ENCODE measurements at places on chromosomes 7 and 10. TPM values are rescaled to one million over a fixed set of nuclear protein-coding genes. Genes with fewer than 3 reads are reported as not detected.
A peak's percentile ranks its signal among the peaks of the same experiment; 100 is the strongest.

The CTNNA3 gene
- 1.9 TPM for total RNA-seq

The FAM221A gene
- total RNA-seq = 5.6 TPM

The PHKG1 gene
- total RNA-seq = 0.75 TPM

The GRM8 gene
- not detected for total RNA-seq

The TDRD1 gene
- not detected for total RNA-seq

The CNPY1 gene
- not detected for total RNA-seq

The AASS gene
- total RNA-seq = 1.3 TPM

The FAM3C gene
- total RNA-seq = 37.9 TPM

The METTL27 gene
- 0.35 TPM for total RNA-seq

The PTPRZ1 gene
- total RNA-seq = not detected

The ZC3HAV1L gene
- 8.7 TPM for total RNA-seq

DNA sequence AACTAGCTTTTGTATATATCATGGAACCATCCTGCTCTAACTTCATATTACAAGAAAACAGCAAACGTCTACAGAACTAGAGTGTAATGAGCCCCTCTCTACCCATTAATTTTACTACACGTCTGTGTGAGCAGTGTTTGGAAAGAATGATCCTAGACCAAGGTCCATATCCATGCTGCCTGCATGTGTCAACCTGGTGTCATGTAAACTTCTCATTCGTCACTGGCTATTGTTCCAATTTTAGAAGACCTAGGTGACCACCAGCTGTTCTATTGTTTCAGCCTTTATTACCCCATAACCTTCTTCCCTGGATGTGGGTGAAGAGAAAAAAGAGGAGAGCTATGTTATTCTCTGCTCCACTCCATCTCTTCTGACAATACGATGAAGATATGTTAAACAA is 77.1 kb downstream of the CREM start:
- no peak for DNase-seq

DNA sequence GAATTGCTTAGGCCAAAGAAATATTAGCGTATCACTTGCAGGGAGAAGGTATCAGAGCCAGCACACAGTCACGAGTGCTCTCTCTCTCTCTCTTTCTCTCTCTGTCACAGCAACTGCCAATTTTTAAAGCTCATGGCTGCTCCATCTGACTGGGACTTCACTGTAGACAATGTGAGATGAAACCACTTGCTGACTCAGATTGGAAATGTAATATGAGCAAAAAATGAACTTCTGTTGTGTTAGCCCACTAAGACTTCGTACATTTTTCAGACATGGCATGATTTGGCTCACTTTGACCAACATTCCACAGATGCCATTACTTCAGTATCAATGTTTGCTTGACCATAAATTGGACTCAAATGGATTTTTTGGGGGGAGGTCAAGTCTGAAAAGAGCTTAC is 68.1 kb downstream of the DGKB start:
- DNase-seq = peak; percentile 80

DNA sequence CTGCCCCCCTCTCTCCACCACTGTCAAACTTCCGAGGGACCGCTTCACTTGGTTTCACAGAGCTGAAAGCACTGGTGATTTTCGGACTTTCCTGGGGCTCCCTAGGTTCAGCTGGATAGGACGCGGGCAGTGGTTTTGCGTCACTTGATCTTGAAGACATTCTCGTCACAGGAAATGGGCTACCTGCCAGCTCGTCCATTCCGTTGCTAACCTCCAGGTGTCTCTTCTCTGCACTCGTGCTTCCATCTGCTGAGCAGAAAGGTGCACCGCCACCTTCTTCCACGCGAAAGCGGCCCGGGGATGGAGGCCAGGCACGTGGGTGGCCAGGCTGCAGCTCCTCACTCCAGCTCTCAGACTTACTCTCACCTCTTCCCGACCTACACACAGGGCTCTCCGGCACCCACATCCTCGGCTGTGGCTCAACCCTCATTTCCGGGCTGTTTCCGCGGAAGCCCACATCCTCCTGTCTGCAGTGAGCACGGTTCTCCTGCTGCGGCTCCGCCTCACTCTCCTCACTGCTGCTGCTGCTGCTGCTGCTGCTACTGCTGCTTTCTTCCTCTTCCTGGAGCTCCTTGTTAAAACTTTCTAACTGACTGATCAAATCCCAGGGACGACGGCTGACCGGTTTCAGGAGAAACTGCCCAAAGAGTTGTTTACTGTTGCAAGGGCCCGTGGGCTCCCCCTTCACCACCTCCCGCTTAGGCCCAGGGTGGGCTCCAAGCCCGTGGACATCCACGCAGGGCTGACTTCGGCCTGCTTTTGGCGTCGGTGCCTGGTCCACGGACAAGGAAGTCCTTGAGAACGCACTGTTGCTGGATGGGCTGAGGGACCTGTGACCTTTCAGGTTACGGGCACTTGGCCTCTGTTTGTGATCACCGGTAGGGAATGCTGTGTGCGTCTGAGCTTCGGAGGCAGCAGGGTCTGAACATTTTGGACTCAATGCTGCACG is 32.1 kb downstream of the JCAD start:
- DNase-seq = peak; percentile 4

DNA sequence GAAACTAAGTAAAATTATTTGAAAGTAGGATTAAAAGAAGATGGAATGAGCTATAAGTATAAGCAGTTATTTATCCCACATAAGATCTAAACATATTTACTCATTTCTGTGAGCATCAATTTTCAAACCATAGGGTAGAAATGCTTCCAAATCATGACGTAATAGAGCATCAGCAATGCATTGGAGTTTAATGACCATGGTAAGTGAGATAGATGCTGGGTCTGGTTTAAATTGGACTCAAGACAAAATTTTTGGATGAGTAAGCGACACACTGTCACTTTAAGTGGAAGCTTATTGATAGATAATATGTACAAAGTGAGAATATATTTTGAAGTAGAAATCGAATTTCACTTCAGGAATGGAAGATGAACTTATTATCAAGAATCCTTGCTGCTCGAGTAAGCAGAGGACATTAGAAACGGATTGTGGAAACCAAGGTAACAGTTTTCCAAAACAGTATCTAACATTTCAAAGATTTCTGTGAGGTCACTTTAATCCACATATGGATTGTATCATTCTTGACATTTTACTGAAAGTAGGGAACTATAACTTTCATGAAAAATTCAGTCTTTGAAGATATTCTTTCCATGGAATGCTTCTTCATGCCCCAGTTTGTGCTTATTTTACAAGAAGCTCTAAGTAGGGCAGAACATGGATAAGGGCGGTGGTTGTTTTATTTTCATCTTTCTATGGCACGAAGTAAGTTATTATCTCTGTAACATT is 85.8 kb downstream of the AGMO start:
- DNase-seq = no peak

GRCh38 chr7:149321978-149322541 is 60.1 kb downstream of the ZNF783 start:
- DNase-seq = no peak

- DNase-seq = no peak
Measured at GRCh38 chr7:155071121-155071651, 1.1 kb downstream of the HTR5A start.

DNA sequence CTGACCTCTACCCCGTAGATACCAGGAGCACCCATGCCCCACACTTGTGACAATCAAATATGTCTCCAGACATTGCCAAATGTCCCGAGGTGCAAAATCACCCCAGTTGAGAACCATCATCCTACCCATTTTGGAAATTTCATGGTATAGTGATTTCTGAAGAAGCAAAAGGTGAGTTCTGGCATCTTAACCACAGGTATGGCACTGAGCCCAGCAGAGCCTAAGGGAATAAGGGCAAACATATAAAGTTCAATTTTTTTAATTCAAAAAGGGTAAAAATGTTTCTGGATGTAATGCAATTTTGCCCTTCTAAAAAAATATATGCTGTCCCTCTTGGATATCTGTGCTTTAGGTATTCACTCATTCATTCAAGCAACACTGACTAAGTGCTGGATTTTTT is 30.5 kb upstream of the CPXM2 start:
- no peak for DNase-seq

GRCh38 chr10:33460505-33461294 is 126.2 kb upstream of the NRP1 start:
- peak; percentile 73 for DNase-seq

- no peak for DNase-seq
Measured at GRCh38 chr7:20601121-20601520, 14.3 kb upstream of the ABCB5 start.

DNA sequence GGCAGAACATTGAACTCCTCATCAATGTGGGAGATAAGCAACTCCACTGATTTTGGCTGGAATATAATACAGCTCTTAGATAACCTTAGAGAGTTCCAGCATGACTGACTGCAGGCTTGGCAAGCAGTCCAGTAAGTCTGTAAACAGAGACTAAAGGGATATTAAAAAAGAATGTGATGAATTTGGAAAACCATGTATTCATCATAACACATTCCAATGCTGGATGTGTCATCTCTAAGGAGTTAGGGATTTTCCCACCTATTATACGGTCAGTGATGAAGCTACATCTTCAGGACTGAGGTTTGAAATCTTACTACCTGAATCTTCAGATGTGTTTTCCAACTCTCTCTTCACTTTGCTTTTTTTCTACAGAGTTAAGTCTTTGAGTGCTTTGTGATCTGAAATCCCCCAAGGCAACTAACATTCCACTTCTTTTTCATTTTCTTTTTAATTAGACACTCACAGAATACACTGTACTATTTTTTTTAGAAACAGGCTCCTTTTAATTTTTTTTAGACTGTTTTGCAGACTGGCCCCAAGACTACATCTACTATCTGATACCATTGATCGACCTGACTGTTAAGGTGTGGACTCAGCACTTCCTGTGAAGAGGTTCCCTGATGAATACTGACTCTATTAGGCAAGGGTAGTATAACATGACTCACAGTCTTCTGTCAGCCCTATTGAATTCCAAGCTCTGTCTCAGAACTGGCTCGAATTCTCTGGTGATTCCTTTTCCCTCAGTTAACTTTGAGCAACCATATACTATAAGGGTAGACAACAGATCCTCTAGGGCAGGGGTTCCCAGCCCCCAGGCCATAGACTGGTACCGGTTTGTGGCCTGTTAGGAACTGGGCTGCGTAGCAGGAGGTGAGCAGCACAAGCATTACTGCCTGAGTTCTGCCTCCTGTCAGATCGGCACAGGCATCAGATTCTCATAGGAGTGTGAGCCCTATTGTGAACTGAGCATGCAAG is 678.2 kb downstream of the GRM8 start:
- DNase-seq = peak; percentile 41

- DNase-seq = no peak
Measured at GRCh38 chr7:8490391-8491045, 57.1 kb downstream of the NXPH1 start.
